NCI-H1436 treated with DMSO at 0.1 percent for 48 hours (cell line): ENCODE measurements at places on chromosomes 12 and 14.

DNA sequence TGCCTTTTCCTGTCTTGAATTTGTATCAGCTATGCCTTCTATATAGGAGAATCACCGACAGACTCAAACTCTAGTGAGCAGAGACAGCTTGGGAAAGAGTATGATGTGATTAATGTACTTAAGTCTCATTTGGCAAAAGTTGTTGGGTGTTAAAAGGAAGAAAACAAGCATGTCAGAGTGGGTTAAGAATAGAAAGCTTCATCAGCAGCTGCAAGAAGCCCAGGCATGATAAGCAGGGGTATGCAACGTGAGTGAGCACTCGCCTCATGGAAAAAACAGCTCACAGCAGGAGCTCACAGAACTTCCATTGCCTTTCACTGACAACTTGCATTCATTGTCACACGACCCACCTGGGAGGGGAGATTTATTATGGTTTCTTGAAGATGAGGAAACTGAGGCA is 35.9 kb upstream of the WNK1 start:
- DNase-seq = no peak

GRCh38 chr12:100141998-100142850 is 450 bp downstream of the BLTP3B start:
- DNase-seq = no peak

DNA sequence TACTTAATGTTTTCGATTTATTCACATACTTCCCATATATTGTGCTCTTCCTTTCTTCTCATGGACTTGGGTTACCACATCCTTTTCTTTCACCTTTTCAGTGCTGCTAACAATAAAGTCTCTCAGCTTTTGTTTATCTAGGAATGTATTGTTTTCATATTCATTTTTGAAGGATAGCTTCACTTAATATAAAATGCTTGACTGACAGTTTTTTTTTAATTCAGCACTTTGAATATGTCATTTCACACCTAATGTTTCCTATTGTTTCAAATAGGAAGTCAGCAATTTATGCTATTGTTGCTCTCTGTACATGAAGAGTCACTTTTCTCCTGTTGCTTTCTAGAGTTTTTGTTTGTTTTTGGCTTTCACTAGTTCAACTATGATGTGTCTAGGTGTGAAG is 738.3 kb upstream of the STXBP6 start:
- DNase-seq = no peak

DNA sequence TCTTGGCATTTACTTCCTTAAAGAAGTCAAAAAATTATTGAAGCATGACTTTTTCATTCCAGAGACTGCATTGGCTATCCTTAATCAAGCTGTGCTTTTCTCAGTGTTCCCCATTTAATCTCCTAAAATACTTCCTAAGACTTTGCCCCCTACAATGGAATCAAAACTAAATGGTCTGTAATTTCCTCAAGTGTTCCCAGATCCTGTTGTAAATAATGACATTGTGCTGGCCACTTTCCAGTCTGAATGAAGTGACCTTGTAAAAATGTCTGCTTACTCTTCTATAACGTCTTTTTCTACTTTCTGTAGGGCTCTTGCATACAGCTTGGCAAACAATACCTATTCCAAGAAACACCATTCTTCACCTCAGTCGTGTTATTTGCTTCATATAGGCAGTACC is 45.3 kb upstream of the MBIP start:
- no peak for DNase-seq

DNA sequence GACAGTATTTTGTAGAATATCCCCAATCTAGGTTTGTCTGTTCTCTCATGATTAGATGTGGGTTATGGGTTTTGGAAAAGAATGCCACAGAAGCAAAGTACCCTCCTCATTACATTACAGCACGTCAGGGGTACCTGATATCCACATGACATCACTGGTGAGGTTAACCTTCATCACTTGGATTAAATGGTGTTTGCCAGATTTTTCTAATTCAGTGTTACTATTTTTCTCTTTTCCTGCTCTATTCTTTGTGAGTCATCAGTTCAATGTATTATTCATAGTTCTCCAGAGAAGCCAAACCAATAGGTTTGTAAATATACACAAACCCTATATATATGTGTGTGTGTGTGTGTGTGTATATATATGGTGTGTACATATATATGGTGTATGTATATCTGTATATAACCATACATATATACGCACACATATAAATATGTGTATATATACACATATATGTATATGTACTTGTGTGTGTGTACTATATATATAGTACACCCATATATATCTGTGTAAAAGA is 131.4 kb downstream of the LMNTD1 start:
- no peak for DNase-seq

DNA sequence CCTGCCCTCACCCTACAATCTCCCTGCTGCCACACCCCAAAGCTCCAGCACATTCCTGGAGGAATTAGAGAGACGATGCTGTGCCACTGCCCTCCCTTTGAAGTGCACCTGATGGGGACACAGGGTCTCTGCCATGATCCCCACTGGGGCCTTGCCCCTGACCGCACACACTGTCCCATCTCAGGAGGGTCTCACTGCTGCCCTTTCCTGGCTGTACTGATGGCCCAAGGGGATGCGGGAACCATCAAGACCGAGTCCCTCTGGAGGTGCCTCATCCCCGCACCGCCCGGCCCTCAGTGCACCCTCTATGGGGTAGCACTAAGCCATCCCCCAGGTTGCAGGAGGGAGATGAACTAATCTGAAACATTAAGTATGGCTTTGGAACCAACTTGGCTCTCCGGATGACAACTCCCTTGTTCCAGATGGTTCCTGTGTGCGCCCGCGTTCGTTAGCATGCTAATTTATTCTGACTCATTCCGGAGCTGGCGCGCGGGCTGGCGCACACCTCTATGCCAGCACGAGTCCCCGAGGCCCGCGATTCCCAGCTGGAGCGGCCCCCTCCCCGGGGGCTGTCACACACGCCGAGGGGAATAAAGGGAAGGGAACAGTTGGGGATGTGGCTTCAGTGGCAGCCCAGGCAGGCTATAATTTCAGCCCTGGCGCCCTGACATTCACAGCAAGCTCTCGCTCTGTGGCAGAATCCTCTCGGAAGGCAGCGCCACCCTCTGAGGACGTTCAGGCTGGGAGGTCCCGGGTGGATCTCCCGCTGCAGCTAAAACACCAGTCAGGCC is 34.2 kb upstream of the C14orf180 start:
- no peak for DNase-seq

DNA sequence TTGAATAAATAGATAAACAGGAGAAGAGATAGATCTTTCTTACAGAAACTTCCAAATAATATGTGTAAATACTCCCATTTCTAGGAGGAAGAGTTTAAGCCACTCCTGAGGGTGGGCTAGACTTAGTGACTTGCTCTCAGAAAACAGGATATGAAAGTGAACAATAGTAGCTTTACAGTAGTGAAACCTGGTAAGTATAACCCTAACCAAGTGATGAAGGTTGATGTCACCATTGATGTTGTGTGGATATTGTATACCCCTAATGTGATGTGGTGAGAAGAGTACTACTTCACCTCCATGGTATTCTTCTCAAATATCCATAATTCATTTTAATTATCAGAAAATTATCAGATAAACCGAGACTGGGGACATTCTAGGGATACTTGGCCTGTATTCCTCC is 20.9 kb downstream of the AKAP6 start:
- DNase-seq = no peak

DNA sequence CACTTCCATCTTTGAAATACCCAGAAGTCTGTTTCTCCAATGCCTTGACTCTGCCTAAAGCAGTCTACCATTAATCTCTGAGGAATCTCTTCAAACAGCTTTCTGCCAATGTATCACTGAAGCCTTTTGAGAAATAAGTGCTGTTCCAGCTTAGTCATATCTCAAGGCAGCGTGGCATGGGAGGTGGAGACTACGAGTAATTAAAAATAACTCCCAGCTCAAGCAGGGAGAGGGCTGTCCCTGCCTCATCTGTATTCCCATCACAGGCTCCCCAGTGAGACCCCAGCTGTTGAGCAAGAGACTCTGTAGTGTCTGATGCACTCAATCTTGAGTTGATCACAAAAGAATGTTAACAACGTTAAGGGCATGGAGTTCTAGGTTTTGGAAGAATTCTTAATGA is 700.6 kb downstream of the DIO2 start:
- no peak for DNase-seq

- DNase-seq = no peak
Measured at GRCh38 chr14:102185360-102185759, 45.7 kb downstream of the WDR20 start.

GRCh38 chr12:43238281-43238680 is 313.7 kb downstream of the ADAMTS20 start:
- DNase-seq = no peak

- DNase-seq = no peak
Measured at GRCh38 chr12:101172316-101172715, 37.7 kb downstream of the SLC5A8 start.

DNA sequence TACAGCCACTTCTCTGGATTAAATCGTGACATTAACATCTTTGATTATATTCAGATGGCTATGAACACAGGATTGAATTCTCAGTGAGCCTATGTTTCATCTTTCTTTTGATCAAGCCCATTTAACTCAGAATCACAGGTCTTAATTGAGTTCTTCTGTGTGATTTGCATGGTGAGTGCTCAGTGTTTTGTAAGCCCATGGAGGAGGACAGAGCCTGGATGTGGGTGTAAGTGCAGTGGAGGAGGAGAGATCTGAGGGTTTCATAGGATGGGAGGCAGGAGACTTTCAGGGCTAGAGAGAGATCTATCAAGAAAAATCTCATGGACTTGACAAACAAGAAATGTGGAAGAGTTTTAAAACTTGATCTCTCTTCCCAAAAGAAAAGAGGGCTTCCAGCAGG is 5.3 kb upstream of the TESPA1 start:
- DNase-seq = no peak

- DNase-seq = no peak
Measured at GRCh38 chr12:20810487-20810886, at the start of gene SLCO1B3. Gene SLCO1B3 (plus strand): TSS chr12:20810705. CDS start chr12:20815739, 5,034 bp downstream.

DNA sequence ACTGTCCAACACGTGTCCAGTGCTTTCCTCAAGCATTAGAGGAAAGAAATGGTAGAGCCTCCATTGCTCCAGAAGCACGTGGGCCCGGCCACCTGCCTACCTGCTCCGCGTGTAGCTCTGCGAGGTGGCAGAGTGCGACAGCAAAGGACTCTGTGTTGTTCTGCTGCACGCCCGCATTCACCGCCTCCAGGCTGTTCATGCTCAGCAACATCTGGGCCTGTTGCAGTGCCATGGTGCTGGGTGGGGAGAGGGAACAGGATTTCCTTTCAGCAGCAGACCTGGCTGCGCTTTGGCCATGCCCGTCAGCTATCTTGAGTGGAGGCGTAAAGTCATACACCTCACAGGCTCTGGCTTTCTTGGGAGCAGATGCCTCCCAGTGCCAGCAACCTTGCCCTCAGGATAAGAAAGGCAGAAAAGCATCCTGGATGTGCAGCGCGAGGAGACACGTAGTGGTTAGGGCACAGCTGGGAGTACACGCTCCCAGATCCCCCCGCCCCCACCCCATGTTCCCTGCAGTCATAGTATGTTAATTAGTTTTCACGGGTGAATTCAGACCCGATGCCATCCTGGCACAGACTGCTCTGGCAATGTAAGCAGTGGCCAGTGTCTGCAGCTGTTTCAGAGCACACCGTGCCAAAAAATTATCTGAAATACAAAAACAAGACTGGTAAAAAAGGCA is 25.1 kb downstream of the ANAPC5 start:
- no peak for DNase-seq

DNA sequence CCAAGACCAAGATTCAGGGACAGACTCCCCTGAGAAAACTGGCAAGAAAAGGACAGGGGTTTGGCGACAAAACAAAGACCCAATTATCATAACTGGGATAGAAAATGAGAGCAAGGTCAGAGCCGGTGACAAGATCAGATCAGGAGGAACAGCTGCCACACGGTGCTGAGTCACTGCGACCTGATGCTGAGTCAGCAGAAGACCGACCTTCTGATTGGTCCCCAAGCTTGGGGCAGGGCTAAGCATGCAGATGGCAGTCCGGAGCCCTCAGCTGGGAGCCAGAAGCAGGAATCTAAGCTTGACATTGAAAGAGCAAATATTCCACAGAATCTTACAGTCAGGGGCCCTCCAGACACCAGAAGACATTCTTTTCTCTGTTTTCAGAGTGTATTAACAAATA is 19.1 kb upstream of the ARMH4 start:
- DNase-seq = peak; percentile 67

DNA sequence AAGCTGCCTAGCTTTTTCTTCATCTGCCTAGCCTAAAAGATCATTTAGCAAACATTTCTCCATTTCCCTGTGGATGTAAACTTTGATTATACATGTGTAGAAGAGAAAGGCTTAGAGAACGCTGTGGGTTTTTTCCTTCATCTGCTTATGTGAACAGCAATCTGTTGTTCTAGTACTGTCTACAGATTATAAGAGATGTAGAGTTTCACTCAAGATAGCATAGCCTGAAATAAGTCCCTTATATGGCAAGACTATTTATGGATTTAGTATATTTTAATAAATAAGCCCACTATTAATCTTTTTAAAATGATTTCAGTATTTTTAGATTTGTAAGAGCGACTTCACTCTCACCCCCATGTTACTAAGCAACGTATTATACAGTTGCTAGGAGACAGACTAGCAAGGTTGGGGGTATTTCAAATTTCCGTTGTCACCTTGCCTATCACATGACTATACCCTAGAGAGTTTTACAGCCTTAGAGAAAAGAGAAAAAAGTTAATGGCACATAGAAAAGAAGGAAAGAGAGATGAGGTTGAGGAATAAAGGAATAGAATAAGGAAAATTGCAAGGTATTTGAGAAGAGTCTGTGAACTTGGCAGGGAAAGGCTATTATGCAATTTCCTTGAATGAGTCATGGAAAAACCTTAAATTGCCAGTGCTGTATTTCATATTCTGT is 12.2 kb upstream of the TUBA1A start:
- peak; percentile 93 for DNase-seq

DNA sequence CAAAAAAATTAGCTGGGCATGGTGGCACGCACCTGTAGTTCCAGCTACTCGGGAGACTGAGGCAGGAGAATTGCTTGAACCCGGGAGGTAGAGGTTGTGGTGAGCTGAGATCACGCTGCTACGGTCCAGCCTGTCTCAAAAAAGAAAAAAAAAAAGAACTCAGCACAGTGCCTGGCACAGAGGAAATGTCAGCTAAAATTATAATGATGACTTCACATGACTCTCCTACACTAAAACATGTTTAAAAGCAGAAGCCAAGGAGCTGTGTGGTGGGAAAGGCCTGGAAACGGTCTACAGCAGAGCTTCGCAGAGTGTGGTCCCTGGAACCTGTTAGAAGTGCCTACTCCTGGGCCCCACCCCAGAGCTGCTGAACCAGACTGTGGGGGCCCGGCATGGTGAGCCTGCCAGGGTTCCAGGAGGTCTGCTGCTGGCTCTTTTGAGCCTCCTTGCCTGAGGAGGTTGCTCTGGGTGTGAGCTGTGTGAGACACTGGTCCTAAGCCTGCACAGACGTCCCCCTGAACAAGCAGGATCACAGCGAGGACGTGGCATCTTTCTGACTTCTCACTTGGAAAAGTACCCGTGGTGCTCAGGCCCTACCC is 28.1 kb downstream of the TCHP start:
- no peak for DNase-seq

DNA sequence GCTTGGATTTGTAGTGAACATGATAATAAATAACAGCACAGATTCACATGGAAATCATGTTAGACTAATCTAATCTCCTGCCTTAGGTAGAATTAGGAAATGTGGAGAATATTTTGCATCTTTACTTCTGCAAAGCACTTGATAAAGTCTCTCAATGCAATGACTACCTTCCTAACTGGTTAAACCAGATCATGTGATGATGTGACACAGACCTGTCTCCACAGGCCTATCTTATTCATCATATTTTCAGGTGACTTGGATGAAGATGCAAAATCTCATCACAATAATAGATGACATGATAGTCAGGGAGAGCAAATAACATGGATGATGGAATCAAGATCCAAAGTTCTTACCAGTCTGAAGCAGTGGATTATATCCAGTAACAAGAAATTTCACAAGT is 38.5 kb upstream of the RNASE1 start:
- no peak for DNase-seq

- DNase-seq = no peak
Measured at GRCh38 chr12:131383741-131384543, 326.9 kb upstream of the SFSWAP start.
